ENCODE measurements at places on chromosomes 11 and 22.
A peak's percentile ranks its signal among the peaks of the same experiment; 100 is the strongest.

GRCh38 chr22:36544107-36544620 is 15.2 kb upstream of the EIF3D start:
- no peak for DNase-seq

DNA sequence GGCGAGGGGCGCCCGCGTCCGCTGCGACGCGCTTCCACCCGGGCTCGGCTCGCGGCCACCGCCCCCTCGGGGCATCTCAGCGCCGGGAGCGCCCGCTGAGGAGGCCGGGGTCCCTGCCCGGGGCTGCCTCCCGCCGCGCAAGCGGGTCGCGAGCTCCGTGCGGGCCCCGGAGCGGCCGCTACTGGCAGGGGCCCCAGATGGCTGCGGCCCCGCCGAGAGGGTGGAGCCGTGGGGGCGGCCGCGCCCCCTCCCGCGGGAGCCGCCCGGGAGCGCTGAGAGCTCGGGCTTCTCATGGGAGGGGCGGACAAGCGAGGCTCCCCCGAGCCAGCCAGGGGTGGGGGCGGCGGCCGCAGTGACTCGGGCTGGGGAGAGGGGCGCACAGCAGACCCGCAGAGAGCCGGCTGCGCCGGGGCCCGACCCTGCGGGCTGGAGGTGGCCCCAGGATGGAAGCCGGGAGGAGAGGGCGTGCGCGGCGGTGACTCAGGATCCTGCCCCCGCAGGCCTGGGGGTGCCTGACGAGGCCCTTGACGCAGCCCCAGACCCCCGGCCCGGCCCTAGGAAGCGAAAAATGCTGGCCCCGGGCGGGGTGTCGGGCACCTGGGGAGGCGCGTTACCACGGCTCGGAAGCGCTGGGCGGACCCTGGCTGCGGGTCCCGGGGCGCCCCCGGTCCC is 603 bp upstream of the ZFTA start:
- peak; percentile 51 for DNase-seq

- no peak for DNase-seq
These were observed 99.6 kb downstream of the CSNK2A3 start for GRCh38 chr11:11253497-11253896.

DNA sequence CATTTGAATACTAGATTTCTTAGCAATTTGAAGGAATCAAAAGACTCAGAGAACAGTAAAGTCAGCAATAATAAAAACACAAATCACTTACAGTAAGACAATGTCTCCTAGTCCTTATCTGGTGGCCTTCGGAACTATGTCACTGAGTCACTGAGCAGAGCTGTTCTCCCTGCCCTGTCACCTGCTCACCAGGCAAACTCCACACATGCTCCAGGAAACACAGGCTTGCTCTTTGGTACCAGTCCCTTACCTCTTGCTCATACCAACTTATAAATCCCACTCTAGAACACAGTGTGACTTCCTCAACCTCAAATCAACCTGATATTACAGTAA is 81.1 kb upstream of the CHRM4 start:
- no peak for DNase-seq

DNA sequence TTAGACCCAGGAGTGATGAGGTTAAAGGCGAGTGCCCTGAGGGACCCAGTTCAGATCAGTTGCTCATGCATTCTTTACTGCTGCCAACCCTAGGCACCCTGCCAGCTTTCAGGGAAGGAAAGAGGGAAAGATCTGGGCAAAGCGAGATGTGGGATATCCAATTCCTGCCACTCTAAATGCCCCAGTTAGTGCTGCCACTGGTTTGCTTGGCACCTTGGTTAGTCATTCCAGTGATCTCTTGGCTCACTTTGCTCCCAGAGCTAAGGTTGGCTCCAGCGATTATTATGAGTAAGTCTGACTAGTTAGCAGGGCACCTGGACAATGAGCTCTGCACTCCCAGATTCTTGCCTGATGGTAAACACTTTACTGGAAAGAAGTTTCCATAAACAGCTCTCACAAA is 85.0 kb downstream of the INSC start:
- DNase-seq, result no peak
